ENCODE measurements at places on chromosomes 6 and 20.

DNA sequence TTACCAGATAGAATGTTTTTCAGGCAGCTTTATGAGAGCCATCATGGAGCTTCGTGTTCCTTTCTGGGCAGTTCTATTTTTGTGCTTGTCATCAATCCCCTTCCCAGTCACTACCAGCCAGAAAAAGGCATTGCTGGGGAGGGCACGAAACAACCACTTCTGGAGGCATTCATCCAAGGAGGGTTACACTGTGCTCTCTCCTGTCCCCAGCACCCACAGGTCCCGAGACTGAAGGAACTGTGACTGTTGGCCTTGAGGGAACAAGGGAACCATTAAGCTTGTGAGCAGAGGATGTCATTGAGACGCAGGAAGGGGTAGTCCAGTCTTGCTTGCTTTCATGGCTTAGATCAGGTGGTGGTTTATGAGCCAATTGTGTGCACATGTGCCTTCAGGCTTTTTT lies 20.1 kb upstream of the ENPP5 start:
- DNase-seq: no peak

DNA sequence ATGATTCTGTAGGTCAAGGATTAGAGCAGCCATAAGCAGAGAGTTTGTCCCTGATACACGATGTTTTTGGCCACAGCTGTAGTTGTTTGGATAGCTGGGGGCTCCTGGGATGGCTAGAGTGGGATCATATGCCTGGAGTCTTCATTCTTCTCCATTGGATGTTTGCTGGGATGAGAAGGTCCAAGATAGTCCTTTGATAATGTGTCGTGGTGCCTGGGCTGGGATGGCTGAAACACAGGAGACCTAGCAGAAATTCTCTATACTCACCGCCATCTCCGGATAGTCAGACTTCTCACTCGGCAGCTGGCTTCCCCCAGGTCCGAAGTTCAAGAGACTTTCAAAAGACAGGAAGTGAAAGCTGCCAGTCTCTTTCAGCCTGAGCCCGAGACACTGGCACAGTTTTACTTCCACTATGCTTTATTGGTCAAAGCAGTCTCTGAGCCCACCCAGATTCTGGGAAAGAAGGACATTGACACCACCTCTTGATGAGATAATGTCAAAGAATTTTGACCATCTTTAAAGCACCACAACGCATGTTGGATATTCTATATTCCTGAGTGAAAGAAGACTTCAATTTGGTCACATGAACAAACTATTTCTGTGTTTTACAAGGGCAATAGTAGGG lies 16.0 kb downstream of the MARCKS start:
- peak; percentile 43 for DNase-seq

DNA sequence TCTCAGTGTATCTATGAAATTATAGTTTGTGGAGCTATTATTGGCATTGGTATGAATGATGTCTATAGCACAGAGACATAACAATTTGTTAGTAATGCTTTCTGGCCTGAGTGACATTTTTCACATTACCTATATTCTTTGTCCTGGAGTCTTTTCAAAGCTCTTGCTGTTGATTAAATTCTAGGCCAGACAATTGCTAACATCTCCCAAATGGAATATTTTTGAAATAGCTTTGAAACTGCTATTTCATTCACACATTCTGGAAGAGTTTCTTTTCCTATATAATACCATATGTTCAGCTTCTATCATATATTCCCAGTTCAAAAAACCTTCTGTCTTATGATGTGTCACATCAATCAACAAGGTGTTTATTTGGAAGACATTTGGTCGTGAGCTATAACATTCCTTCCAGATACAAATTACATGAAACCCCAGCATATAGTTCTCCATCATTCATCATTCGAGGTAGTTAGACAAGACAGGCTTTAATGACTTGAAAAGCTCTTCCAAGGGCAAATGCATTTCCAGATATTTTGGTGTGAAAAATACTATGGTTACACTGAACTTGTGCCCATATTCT lies 452.8 kb downstream of the KHDRBS2 start:
- DNase-seq: no peak

DNA sequence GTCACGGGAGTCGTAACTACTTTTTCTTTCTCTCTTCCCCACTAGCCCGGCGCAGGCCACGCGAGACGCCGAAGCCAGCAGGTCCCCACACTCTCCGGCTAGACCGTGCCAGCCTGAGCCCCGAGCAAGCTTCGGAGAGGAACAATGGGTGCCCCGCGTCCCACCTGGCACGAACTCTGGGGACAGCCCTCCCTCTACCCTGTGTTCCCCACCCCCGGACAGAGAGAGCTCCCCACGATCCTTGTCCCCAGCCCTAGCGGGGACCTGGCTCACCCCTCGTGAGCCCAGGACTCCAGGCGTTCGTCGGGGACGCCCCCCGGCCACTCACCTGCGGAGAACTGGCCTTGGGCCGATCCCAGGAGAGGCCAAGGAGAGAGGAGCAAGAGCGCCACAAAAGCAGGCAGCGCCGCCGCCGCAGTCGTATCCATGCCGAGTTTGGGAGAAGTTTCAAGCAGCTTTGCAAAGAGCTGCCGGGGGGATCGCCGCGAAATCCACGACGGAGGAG lies 416 bp downstream of the PTPRK start:
- no peak for DNase-seq
